ENCODE measurements at places on chromosomes 5 and 9.

- no peak for DNase-seq
Measured at GRCh38 chr5:58011301-58011700, 448.6 kb downstream of the PLK2 start.

GRCh38 chr5:121108725-121109124 lies 644.6 kb downstream of the PRR16 start:
- DNase-seq = no peak

DNA sequence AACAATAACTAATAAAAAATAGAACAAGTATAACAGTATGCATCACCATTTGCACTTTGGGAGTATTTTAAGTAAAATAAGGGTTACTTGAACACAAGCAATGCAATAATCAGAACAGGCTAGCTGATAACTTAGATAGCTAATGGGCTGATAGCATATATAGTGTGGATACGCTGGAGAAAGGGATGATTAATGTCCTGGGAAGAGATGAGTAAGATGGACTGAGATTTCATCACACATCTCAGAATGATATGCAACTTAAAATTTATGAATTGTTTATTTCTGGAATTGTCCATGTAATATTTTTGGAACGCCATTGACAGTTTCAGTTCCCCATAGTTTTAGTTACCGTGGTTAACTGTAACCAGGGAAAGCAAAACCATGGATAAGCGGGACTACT lies 173.6 kb downstream of the ISL1 start:
- DNase-seq = no peak

- no peak for DNase-seq
Measured at GRCh38 chr5:59222687-59223511, 640.0 kb downstream of the RAB3C start.

DNA sequence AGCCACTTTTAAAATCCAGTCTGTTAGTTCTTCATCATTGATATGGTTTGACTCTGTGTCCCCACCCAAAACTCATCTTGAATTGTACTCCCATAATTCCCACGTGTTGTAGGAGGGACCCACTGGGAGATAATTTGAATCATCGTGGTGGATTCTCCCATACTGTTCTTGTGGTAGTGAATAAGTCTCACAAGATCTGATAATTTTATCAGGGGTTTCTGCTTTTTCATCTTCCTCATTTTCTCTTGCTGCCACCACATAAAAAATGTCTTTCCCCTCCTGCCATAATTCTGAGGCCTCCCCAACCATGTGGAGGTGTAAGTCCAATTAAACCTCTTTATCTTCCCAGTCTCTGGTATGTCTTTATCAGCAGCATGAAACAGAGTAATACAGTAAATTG lies 26.9 kb upstream of the SH3TC2 start:
- DNase-seq = no peak

DNA sequence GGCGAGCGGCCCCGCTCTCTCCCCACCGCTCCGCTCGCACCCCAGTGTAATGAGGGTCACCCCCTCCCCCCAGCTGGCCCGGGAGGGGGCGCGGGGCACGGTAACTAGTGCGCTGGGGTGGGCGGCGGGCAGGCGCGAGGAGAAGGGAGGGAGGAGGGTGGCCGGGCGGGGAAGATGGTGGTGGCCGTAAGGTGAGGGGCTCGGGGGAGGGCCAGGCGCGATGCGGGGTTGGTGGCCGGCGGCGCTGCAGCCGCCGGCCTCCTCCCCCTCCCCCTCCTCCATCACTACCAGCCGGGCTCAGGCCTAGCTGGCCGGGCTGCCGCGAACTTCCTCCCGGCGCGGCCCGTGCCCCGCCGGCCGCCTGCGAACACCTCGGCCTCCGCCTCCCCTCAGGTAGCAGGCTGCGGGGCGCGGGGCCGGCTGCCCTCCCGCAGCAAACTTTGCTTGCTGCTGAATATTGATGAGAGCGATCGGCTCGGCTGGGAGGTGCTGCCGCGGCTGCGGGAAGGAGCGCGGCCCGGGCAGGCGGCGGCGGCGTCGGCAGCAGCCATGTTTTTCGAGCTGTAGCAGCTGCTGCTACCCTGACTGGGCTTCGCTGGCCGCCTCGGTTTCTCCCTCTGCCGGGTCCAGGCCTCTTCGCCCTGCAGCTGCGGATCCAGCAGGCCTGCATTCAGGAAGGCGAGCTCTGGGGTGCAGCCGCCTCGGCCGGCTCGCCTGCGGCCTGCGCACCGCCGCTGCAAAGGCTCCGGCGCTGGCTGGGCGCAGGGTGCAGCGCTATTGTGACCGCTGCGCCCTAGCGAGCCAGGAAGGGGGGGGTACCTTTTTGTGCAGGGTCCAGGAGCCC lies 502 bp downstream of the NSD1 start:
- no peak for DNase-seq

DNA sequence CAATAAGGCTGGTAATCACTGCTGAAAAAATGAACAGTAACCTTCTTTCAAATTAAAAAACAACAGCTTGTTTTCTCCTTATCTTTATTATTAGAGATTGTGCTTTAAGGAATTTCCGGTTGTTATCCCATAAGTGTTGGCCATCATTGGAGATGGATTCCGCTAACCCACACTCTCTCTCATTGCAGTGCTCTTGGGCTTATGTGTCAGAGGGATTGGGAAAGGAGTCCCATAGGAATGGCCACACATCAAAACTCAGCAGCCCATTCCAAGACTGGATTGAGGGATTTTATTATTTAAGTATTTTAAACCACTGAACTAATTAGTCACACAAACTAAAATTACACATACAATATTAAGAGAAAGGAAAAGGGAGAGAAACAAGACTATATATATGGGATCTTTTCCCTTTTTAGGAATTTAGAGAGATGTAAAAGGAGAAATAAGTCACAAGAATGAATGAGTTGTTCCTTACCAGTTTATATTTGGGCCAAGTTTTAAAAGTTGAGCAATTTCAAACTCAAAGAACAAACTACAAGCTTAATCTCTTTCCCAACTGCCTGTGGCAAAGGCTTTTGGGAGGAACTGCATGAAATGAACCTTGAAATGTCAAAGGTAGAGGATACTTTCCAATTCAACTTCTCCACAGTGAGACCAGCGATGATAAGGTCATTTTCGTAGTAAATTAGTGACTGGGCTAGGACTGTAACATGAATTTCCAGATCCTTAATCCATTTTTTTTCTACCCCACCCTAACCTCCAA lies 2.4 kb downstream of the SPINK6 start:
- DNase-seq = no peak

DNA sequence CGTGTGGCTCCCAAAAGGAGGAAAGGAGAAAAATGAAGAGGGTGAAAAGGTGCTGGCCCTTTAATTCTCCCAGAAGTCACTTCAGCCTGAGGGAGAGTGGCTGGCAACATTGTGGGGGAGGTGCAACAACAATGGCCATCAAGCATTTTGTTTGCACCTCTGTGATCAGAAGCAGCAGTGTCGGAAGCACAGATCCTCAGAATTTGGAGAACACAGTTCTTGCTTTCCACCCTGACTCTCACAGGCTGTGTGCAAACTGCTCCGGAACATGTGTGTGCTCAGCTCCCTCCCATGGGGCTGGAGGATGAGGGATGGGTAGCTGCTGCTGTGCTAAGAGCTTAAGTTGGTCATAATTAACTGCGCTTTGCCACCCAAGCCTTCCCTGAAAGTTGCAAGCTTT lies 127.1 kb downstream of the DPYSL3 start:
- DNase-seq = no peak

Measured in stimulated activated CD4-positive, alpha-beta T cell treated with anti-CD3 and anti-CD28 coated beads, Interleukin-15, amount 100 ng/mL, for 1 hour (primary cell).